ENCODE measurements at places on chromosomes 2 and 18.

- no peak for DNase-seq
Observed at GRCh38 chr2:238771218-238771617, 76.7 kb upstream of the TWIST2 start.

DNA sequence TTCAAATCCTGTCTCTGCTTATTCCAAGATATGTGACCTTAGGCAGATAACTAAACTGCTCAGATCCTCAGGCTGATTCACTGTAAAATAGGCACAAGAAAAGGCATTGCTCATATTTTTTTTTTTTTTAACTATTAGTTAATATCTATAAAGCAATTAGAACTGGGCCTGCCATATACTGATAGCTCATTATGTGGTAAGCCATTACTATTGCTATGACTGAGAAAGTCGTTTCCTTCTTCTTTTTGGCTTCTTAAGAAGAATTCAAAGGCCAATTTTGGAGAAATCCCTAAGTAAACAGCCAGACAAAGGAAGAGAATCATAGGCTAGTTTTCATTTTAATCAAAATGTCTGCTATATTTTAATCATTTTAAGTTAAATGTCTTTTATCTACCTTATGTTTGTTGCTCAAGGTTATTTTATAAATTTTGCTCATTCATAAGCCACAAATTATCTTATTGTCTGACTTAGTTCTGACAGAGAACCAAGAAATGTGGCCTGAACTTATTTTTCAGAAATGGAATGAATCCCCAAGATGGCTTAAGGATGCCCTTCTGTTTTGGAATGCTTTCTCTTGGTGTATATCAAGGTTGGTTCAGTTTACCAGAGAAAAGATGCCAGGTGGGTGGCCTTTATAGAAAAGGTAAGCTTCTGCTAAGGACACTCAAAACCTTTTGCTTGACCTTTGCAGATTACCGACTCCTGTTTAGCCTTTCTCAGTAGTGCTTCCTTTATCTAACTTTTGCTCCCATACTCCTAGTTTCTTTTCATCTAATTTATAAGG is 21.3 kb upstream of the VRK2 start:
- DNase-seq = no peak

- no peak for DNase-seq
Observed at GRCh38 chr2:12343141-12343540, 373.6 kb upstream of the TRIB2 start.

DNA sequence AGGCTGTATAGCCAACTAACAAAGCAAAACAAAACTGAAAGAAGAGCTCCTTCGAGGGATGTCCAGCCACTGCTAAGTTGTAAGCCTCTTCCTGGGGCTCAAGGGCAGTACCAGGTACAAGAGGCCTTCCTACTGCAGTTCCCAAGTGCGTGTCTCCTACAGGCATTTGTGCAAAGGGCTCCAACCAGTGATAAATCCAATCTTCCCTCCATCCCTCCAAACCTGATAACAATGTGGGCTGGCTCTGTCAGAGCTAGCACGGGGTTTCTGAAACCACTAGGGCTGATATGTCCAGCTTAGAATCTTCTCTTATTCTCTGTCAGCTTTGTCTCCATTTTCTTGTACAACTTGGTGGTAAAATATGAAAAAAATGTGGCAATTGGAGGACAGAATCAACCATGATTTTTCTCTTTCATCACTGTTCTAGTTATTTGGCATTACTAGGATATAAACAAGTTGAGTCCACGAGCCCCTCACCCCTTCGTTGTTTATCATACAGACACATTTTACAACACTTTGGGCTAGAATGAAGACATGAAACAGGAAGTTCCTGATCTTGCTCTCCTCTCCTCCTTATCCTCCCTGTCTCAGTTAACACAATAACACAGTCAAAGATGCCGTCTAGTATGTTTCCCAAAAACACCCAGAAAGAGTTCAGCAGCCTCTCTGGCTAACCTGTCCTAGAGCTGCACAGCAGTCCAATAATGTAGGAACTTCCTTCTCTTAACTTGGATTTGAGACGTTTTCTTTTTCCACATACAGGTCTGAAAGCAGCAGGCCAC is 35.4 kb upstream of the WIPF1 start:
- no peak for DNase-seq

DNA sequence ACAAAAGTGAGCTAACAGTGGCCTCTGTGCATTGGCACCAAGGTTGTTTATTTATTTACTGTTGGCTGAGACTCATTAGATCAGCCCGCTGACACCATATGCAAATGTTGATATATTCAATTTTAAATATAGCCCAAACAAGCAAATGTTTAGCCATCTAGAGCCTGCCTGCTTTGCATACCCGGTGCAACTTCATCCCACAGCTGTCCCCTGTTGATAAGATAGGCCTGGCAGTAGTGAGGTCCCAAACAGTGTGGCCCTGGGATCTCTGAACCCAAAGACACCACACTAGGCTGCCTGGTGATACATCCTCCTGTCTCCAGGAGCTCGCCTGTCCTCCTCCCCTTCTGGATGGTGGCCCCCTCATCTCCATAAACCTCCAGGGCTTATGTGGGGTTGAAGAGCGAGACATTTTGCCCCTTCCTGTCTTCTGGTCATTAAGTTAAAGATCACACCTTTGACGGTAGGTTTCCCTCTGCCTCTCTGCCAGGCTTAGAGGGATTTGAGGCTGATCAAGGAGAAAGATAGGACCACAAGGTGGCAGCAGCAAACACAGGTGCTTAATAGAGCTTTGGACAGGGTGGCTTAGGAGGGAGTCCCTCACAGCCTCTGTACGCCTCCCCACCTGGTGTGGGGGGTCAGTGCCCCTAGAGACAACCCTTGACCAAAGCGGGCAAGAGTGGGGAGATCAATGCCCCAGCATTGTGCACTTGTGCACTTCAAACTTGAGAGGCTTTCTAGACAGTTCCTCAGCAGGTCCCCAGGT is 23.7 kb upstream of the MYO5B start:
- DNase-seq = no peak

DNA sequence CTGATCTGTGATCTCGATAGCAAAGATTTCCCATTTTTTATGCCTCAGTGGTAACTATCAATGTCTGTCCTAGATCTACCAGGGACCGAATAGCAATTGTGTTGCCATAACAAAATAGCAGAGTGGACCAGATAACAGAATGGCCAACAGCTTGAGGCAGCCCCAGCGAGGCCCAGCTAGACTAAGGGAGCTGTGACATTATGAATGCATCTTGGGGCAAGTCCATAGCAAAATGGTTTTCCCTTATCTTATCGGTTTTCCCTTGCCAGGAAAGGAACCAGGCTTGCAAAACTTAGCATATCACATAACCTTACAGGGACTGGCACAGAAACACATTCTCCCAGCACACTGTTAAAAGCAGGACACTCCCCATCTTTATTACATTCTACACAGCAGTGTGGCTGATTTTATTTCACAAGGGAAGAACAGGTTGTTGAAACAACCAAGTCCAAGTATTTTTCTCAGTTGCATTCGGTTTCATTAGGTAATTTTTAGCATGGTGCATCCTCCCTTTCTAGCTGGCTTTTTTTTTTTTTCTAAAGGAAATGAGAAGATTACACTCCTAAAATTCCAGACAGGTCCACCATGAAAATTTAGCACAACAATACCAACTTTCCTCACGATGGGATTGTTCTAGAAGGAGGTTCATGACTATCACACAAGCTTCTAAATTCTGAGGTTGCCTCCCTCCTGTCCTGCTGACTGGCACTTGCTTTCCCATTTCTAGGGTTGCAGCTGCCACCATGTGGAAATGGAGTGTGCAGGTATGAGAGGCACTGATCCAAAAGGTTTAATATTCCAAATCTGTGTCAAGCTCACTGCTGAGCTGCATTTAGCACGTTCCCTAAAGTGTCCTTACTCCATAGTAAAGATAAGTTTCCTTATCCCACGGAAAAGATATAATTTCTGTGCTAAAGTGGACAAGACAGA is 97.0 kb upstream of the SLC35G4 start:
- DNase-seq = no peak

- no peak for DNase-seq
Observed at GRCh38 chr2:68031542-68032160, 31.2 kb downstream of the C1D start.

- no peak for DNase-seq
Observed at GRCh38 chr18:7647500-7647899, 80.4 kb downstream of the PTPRM start.

GRCh38 chr2:27290549-27290948 is 8.3 kb downstream of the TRIM54 start:
- no peak for DNase-seq

DNA sequence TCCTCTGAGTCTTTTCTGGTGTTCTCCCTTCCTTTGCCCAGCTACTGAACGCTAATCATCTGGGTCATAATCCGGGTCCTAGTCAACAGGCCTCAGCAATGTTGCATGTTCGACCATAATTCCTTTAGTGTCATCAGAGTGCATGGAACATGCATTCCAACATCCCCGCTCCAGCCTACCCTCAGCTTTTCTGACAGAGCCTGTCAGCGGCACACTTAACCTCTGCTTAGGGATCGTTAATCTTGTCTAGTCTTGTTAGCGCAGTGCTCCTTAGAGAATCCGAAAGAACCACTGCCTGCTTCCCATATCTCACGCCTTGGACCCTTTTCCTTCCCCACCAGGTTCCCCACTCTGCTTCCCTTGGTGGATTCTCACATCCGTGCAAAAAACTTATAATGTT is 767.9 kb upstream of the ID2 start:
- no peak for DNase-seq

DNA sequence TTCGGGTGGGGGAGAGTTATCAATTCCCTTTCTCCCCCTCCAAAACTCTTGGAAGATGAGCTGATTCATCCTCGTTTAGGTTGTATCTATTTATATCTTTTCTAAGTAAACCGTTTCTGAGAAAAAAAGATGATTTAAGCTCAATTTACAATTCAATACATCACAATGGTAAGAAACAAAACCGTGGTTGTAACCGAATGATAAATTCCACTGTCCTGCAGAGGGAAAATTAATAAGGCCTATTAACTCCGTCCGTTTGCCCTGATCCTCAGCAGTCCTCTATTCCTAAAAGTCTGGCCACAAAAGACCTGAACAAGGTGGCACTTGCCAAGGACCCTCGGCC is 286.2 kb downstream of the TCF4 start:
- no peak for DNase-seq

- DNase-seq = no peak
Observed at GRCh38 chr2:216345846-216346245, 26.4 kb downstream of the MARCHF4 start.

DNA sequence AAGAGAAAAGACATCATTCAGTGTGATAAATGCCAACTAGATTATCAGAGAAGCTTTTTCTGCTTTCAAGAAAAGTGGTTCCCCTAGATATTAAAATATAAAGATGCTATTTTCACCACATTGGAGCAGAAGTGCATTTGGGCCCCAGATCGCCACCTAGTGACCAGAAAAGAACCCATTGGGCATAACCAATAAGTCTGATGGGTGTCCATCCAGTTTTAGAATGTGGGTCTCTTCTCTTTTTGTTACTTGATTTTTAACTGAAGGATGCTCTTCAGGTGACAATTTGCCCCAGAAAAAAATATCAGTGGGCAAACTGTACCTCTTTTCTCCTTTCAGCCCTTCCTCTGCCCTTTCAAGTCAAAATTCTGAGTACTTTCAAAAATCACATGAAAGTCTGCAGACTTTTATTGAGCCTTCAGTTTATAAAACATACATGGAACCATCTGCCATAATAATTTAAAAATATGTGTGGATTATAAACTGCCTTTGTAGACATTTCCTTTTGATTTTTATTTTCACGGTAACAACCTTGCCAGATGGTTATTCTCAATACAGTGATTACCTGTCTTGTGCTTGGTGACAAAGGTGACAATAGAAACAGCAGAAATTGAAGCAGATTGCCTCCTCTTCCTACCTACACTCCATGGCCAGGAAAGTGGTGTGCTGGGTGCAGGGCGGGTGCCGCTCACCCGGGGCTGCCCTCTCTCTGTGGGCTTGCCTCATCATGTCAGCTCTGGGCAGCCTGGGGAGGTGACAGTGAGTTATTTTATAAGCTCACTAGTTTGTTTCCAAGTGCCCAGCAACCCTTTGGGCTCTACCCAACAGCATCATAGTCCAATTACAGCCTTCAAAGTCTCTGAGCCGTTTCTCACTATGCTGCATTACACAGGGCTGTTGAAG is 124.5 kb downstream of the DCDC2C start:
- DNase-seq = no peak

DNA sequence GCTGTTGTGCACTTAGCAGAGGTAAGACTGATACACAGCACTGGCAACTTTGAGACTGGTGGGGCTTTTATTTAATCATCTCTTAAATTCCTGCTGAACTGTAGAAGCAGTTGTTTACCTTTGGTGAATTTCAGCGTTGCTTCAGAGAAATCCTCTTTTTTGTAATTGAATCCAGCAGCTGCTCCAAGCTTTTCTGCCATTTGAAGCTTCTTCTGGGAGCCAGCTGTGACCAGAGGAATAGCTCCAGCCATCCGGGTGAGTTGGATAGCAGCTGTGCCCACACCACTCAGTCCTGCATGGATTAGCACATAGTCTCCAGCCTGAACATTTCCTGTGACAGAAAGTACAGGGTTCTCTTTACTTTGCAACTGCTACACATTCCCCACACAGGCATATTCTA is 3.9 kb downstream of the TP53I3 start:
- no peak for DNase-seq

DNA sequence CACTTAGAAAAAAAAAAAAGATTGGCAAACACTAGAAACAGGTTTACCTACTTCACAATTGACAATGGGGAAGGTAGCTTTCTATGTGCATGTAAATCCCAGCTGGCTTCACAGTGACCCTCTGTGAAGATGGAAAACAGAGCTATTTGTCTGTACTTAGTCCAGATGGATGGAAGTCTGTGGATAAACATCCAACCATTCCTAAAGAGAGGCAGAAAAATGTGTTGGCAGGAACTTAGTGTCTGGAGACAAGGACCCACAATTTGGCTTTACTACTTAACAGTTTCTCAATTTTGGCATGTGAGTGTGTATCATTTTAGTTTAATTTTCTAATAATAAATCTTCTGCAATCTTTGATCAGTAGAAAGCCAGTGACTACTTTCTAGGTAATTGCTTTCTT is 154.4 kb downstream of the RAD51AP2 start:
- no peak for DNase-seq

GRCh38 chr2:168210895-168211570 is 36.4 kb downstream of the STK39 start:
- DNase-seq = no peak

GRCh38 chr18:10033016-10033399 is 119.2 kb downstream of the VAPA start:
- DNase-seq = no peak

DNA sequence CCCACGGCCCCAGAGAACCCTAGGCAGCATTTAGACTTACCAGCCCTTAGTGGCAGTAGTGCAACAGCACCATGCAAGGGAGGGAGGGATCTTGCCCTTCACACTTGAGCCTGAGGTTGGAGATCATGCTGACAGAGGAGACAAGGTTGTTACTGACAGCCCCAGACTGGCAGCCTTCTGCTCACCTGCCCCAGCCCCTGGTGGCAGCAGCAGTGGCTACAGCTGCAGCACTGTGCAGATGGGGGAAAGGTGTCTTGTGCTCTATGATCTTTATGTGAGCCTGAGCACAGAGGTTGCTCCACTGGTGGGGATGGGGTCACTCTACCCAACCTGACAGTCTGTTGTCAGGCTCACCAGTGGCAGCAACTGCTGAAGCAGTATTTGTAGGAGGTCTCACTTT is 501.2 kb upstream of the LRRTM4 start:
- no peak for DNase-seq
